ENCODE measurements at places on chromosomes 4 and X. TPM values are rescaled to one million over a fixed set of nuclear protein-coding genes. Genes with fewer than 3 reads are reported as not detected.

Gene GAGE1
- total RNA-seq, result not detected

Gene TIGD4
- 0.30 TPM for total RNA-seq

Gene AGA
- 31.3 TPM for total RNA-seq

Gene ANTXR2
- total RNA-seq, result 60.2 TPM

Gene ARHGAP4
- total RNA-seq, result 92.9 TPM

Gene PF4V1
- not detected for total RNA-seq

Gene PLS3
- 507 TPM for total RNA-seq

Gene TMEM271
- not detected for total RNA-seq

Gene ADH7
- not detected for total RNA-seq

Gene CENPVL1
- total RNA-seq, result not detected

Gene NXF2B
- total RNA-seq, result not detected

Gene DMP1
- total RNA-seq, result not detected

Gene FAT4
- total RNA-seq, result 30.1 TPM

Gene KIAA1210
- not detected for total RNA-seq

Gene G6PD
- 56.7 TPM for total RNA-seq

Gene SSX3
- not detected for total RNA-seq

Gene FAAH2
- total RNA-seq, result 0.65 TPM

Gene ATP2B3
- not detected for total RNA-seq

Gene PITX2
- 1.2 TPM for total RNA-seq

Gene DCX
- total RNA-seq, result not detected

Gene NOP14
- total RNA-seq, result 31.2 TPM

Gene PRMT9
- 10.8 TPM for total RNA-seq

Gene MAGEB10
- not detected for total RNA-seq

Gene ADD1
- 96.8 TPM for total RNA-seq

Gene METTL14
- total RNA-seq, result 16.7 TPM

Gene AMBN
- not detected for total RNA-seq

Gene SH3D19
- total RNA-seq, result 26.4 TPM

Gene LAMP2
- total RNA-seq, result 134 TPM

Gene LRAT
- not detected for total RNA-seq
